NCI-H2081 (cell line): ENCODE measurements at places on chromosomes 4 and X.

DNA sequence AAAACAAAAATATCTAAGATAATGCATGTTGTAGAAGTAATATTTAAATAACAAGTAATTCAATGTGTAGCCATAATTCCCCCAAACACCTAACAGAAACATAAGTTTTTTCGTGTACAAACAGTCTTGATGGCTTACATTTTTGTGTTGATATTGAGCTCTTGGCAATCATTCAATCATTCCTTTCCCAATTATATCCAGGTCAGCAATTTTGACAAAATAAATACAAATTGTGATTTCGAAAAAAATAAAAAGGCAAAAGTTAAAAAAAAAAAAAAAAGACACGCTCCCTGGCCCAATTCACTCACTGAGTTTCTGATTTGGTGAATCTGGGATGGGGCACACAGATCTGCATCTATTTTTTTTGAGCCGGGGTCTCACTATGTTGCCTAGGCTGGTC is 187.6 kb upstream of the GPC4 start:
- no peak for DNase-seq

- DNase-seq = no peak
Measured at GRCh38 chrX:110050901-110051300, 48.0 kb downstream of the TMEM164 start.

DNA sequence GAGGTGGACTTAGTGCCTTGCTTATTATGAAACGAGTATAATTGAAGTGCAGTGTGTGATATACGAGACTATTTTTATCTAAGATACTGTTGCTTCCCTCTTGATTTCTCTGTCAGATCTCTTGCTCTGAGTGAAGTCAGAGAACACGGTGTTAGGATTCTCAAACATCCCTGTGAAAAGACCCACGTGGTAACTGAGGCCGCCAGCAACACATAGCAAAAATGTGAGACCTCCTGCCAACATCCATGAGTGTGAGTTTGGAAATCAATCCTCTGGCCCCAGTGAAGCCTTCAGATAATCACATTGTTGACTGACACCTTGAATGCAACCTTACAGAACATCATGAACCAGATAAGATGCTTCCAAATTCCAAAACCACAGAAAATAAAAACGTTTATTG is 954.4 kb downstream of the FAT4 start:
- no peak for DNase-seq

GRCh38 chr4:42083816-42084215 is 68.6 kb downstream of the BEND4 start:
- DNase-seq = no peak

- no peak for DNase-seq
Measured at GRCh38 chr4:41498177-41498576, 39.8 kb upstream of the LIMCH1 start.

- no peak for DNase-seq
Measured at GRCh38 chr4:173365359-173365996, 5.3 kb upstream of the SAP30 start.

- no peak for DNase-seq
Measured at GRCh38 chr4:81652069-81652478, 180.4 kb upstream of the RASGEF1B start.

DNA sequence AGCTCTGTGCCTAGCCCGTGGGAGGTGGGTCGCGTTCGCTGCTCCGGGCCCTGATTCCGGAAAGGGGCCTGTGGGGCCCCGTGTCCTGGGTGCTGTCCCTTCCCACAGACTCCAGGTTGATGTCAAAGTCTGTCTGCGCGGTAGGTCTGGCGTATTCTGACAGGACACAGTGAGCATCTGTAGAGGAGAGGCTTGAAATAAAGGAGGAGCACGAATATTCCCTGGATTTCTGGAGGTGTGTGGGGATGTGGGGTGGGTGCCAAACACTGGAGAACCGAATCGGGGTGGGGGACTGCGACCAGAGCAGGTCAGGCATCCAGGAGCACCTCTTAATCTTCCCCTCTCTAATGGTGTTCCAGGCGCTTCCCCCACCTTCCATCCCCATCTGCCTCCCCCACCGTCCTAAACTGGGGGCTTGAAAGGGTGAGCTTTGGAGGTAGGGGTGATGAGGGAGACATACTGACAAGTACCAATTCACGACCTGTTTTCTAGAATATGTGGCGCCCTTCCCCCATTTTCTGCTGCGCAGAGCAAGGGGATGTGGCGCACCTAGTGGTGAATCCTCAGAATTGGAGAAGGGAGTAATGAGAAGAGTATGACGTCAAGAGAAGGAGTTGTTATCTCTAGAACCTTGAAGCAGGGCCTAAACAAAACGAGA is 877 bp downstream of the GPRASP1 start:
- no peak for DNase-seq

GRCh38 chr4:4859325-4859798 is at the start of gene MSX1:
MSX1 (plus strand) TSS chr4:4859665; CDS start chr4:4859900, 235 bp downstream.
- DNase-seq = peak; percentile 47

DNA sequence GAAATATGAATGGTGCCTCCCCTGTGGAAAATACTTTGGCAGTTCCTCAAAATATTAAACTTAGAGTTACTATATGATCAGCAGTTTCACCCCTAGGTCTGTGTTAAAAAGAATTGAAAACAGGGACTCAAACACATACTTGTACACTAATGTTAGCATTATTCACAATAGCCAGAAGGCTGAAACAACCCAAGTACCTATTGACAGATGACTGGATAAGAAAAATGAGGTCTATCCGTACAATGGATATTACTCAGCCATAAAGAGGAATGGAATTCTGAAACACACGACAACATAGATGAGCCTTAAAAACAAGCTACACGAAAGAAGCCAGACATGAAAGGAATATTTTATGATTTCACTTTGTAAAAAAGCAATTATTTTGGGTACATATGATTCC is 54.9 kb downstream of the PGRMC2 start:
- no peak for DNase-seq

- no peak for DNase-seq
Measured at GRCh38 chrX:43998374-43998773, 25.2 kb upstream of the NDP start.

DNA sequence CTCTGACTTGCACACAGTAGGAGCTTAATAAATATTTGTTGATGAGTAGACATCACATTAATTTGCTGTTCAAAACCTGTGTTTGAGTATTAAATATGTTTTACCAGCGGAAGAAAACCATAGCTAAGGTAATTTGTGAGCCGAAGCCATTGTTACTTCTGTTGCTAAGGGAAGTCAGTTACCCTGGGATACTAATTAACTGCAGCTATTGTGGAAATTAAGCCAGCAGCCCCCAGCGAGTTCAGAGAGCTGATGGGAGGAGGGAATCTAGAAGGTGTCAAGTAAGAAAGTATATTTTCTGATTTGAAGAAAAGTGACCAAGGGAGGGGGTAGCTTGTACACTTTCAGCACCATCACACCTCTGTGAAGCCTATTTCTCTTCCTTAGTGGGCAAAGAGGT is 76.7 kb upstream of the IGSF1 start:
- no peak for DNase-seq

GRCh38 chrX:81241753-81242152 is 39.9 kb downstream of the SH3BGRL start:
- no peak for DNase-seq

DNA sequence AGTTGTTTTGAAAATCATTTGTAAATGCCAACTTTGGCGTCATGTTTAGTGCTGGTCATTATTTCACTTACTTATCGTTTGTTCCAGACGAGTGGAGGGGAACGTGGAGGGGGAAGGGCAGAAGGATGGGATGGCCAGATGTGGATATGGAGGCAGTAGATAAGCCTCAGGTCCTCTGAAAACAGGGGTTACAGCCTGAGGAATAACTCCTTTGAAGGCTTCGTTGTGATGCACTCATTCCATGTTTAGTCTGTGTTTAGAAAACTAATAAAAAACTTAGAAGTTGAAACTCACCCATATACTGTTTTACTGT is 1.1 kb downstream of the MOB1B start:
- DNase-seq = no peak

DNA sequence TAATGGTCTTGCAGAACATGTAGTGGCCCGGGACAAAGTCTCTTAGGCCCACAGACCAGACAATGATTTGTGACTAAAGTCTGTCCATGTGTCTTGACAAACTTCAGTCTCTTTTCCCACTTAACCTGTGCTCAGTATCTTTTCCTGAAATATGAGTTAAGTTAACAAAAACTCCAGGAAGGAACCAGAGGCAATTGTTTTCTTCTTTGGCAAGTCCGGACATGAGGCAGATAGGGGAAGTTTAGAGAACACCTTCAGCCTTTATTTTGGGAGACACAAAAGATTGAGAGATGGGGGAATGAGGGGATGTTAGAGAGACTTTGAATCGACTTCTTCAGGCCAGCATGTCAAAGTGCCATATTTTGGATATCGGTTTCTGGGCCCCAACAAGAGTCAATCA is 80.2 kb upstream of the FRMPD4 start:
- no peak for DNase-seq

GRCh38 chr4:79682801-79683530 is 274.9 kb upstream of the GK2 start:
- DNase-seq = peak; percentile 91

DNA sequence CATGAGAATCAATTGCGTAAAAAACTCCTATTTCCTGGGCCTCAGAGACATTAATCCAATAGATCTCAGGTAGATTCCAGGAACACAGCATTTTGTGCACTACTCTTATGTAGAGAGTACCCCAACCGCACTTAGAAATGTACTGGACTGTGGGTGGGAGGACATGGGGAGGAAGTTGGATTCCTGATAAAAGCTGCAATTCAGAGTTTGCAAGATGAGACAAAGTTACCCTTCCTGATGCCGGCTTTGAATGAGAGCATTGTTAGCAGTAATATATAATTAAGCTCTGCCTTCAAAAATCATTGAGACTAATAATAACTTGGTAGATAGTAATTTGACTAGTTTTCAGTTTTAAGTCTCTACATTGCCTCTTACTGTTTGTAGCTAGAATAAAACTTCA is 323.3 kb upstream of the GALNT7 start:
- DNase-seq = no peak

GRCh38 chr4:96524311-96524875 is 684.5 kb downstream of the PDHA2 start:
- no peak for DNase-seq

GRCh38 chr4:106039796-106040195 is 144.5 kb downstream of the NPNT start:
- DNase-seq = no peak

DNA sequence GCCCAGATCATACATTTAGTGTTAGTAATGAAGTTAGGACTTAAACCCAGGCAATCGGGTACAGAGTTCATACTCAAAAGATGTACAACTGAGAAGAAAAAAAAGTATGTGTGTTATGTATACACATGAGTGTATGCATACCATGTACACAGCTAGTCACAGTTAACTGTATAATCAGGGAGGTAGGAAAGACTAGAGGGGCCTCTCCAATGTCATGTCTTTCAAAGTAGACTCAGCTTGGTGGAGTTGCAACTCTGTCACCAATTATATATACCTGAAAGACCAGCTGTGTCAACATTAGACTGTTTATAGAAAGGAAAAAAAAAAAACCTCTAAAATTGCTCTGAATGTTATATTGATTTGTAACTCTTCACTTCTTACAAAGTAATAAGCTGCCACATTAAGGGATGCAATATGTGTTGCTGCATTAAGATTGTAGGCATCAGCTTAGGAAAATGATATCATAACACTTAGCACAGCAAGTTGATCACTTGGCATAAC is 167.5 kb downstream of the DCTD start:
- peak; percentile 80 for DNase-seq

DNA sequence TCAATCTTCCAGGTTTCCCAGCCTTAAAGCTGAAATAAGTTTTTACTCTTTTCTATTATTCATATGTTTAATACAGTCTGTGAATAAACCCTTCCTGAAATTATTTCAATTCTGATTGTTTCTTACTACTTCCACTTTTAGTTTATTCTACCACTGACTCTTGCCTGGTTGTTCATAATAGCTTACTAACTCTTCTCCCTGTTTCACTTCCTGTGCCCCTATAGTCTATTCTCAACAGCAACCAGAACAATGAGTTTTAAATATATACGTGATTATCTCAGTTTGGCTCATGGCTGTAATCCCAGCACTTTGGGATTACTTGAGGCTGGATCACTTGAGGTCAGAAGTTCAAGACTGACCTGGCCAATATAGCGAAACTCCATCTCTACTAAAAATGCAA is 408.0 kb upstream of the SPOCK3 start:
- no peak for DNase-seq

GRCh38 chr4:4818415-4819212 is 40.9 kb upstream of the MSX1 start:
- no peak for DNase-seq

GRCh38 chrX:283115-283845 is 2.1 kb downstream of the PLCXD1 start:
- DNase-seq = no peak

- DNase-seq = no peak
Measured at GRCh38 chrX:86370927-86371326, 222.7 kb downstream of the DACH2 start.

GRCh38 chr4:100162027-100162685 is 28.1 kb downstream of the DDIT4L start:
- no peak for DNase-seq

DNA sequence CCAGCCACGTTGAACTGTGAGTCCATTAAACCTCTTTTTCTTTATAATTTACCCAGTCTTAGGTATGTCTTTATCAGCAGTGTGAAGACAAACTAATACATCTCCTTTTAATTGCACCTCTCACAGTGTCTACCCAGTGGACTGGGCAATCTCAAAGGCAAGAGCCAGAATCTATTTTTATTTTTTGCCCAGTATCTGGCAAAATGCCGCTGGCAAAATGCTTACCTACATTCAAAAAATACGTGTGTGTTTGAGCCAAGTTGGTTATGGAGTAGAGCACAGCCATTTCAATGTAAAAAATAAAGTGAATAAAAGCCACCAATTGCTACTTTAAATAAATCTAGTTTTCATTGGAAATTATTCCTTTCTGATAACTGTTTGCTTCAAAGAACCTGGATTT is 199.9 kb downstream of the GC start:
- DNase-seq = no peak

DNA sequence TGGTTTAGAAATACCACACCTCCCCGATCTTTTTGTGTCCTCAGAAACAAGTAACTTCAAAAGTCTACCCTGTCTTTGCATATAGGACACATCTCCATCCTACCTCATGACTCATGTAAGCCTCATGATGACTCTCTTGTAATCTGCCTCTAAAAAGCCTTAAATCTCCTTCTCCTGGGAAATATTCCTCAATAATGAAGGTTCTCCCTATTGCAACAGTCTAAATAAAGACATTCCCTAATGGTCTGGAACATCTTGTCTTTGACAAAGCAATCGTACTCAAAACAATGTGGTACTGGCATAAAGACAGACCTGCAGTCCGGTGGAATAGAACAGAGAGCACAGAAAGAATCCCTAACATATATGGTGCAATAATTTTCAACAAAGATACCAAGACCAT is 257.7 kb downstream of the OPHN1 start:
- DNase-seq = no peak

- DNase-seq = no peak
Measured at GRCh38 chr4:71209161-71209560, 129.7 kb upstream of the SLC4A4 start.

- no peak for DNase-seq
Measured at GRCh38 chrX:49912086-49912485, 10.3 kb upstream of the CLCN5 start.

- no peak for DNase-seq
Measured at GRCh38 chr4:95272036-95272435, 276.7 kb downstream of the UNC5C start.
